ENCODE measurements at places on chromosomes 5 and 9.

- no peak for DNase-seq
Observed at GRCh38 chr5:166991601-166992000, 1299.8 kb upstream of the WWC1 start.

DNA sequence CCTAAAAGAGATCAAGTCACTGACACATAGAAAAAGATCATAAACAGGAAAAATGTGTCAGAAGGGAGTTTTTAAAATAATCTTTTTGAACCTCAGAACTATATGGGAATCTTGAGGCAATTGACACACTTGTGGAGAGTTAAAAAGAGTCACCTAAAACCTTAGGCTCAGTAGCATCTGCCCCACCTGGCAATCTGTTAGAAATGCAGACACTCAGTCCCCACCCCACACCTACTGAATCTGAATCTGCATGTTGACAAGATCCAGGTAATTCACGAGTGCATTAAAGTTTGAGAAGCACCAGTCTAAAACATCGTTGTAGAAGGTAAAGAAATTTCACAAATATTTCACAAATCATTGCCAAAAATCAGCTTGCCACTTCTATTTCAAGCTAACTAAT lies 388.3 kb downstream of the NR2F1-AS1 start:
- DNase-seq: no peak

DNA sequence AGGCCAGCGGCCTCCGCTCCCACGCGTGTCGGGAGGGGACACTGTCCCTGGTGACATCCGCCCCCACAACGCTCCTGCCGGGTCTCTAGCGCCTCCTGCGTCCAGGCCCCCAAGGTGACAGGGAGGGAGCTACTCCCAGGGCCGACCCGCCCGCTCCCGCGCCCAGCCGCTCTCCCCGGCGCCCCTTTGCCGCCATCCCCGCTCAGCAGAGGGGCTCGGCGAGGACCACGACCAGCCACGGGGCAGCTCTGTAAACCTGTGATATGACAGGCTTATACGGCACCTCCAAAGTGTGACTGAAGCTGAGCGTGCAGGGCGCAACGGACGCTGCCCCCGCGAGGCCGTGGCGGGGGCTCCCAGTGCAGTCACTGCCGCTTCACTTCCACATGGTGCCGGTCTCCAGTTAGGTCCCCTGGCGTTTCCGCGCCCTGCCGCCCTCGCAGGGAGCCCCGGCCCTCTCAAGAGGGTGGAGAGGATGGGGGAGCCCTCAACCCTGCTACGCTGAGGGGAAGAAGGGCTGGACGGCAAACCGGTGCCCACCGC lies 978 bp upstream of the ADCY2 start:
- no peak for DNase-seq

- no peak for DNase-seq
Observed at GRCh38 chr9:127991757-127992274, 11.0 kb upstream of the EEIG1 start.

GRCh38 chr5:112419986-112420864 lies 1.1 kb upstream of the EPB41L4A start:
- peak; percentile 38 for DNase-seq

DNA sequence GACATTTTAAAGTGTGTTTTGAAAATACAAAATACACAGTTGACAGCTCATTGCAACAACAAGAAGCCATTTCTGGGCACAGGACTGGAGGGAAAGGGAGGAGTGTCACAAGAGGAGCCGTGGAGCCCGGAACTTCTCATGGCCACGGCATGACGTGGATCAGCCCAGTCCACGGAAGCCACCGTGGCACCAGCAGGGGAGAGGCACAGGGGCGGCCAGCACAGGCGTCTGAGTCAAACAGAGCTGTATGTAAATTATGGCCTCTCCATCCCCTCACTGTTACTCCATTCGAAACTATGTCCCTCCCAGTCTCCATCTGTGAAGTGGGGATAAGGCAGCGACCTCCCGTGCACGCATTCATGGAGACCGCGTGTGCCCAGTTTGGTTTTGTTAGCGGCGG lies 165.6 kb upstream of the IRX2 start:
- no peak for DNase-seq

GRCh38 chr5:636951-637350 lies 24.8 kb downstream of the CEP72 start:
- DNase-seq: no peak

DNA sequence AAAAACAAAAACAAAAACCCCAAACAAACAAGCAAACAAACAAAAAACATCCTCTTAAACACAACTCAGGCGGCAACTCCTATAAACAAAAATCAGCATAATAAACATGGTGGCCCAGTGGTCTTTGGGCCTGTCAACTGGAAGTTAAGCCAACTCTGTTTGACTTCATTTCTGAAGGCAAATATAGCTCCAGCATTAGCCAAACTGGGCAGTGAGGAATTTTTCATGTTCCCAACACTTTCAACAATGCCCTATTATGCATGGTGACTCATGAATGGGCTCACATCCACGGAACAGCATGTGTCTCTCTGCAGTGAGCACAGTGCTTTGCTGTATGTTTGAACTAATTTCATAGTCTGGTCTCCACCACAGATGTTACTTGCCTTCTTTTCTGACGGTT lies 143.9 kb upstream of the STC2 start:
- DNase-seq: peak; percentile 98

DNA sequence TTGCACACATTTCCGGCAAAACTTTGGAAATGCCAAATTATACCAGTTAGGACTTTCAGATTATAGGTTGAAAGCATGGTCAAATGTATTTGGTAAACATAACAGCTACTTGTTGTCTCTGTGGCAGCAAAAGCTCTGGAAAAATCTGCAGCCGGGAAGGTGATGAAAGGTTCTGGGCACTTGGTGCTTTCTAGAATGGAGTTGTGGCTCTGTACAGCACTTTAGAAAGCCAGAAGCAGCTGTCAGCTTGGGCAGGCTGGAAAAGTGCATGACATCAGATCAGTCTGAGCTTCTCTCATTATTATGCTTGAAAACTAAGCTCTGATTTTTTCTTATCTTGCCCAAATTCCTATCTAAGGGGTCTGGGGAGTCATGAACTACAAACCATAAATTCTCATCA lies 118.6 kb upstream of the MAST4 start:
- DNase-seq: no peak

GRCh38 chr9:127011772-127012171 lies 97.2 kb downstream of the RALGPS1 start:
- DNase-seq: no peak

DNA sequence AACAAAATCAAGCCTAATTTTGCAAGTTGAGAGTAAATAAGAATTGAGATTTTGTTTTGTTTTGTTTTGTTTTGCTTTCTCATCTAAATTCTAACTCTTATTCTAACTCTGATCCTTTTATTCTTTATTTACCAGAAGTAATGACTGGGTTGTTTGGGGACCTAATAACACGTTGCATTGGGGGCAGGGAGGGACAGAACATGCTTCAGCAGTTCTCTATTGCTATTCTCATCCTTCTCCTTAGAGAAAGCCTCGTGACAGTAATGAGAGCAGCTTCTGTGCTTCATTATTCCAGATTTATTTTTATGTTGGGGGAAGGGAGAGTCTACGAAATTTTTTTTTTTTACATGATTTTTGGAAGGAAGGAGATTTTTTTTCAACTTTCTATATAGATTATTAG lies 21.1 kb downstream of the CPEB4 start:
- no peak for DNase-seq

DNA sequence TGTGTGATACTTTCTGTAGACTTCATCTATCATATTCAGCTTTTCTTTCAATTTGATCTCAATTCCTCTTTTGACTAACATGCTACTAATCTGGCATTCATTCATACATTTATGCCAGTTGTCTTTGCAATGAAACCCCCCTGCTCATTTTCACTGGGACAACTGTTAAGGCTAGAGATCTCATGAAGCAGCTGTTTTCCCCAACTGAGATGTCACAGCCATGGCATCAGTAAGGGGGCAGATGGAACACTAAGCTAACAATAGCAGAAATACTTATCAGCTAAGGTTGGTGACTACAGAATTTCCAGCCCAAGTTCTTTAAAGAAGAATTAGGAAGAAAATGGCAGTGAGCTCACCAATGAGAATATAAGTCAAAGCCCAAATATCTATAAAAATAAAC lies 9.4 kb downstream of the TMED7 start:
- DNase-seq: no peak

DNA sequence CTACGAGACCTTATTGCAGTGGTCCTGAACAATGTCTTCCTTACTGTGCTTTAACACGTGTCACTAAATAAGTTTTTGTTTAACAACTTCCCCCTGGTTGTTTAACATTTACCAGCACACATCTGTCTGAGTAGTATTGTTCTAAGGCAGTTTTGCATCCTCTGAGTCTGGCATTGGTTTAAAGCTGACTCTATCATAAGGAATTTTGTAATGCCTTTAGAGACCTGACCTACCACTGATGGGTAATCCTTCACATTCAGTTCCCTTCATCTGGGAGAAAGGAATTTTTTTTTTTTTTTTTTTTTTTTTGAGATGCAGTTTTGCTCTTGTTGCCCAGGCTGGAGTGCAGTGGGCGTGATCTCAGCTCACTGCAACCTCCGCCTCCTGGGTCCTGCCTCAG lies 20.0 kb upstream of the PCAT7 start:
- peak; percentile 79 for DNase-seq

DNA sequence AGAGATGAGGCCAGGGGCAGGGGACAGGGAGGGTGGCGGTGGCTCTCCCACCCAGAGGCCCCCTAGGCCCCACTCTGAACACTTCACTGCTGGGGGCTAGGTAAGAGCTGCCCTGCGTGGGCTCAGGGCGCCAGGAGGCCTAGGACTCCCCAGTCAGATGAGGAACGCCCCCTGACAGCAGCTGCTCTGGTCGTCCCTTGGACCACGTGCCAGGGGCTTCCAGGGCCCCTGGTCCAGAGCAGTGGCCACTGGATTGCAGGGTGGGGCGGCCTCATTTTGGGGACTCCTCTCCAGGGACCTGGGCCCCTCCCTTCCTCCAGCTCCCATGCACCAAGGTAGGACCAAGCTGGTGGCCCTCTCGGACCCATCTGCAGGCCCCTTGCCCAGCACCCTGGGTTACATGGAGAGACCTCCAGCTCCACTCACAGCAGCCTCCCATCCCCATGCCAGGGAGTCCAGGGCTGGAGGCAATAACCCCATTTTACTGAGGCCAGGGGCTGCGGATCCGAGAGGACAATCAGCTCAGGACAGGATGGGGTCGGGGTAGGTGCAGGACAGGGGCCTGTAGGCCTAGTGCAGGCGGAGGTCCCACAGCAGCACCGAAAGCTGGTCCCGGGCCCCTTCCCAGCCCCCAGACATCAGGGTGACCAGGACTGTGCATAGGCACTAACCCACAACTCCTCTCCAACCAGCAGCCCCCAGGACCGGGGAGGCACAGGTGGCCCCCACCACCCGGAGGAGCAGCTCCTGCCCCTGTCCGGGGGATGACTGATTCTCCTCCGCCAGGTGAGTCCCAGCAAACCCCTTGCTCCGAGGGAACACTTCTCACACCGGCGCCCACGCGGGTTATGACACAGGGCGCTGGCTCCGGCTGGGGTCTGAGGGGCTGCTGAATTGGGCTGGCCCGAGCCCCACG lies 1.5 kb downstream of the EGFL7 start:
- no peak for DNase-seq

GRCh38 chr9:111161015-111161415 lies 122.7 kb upstream of the LPAR1 start:
- DNase-seq: peak; percentile 81

- no peak for DNase-seq
Observed at GRCh38 chr5:137688210-137688840, 47.6 kb downstream of the KLHL3 start.

GRCh38 chr9:91043811-91044175 lies 242.2 kb downstream of the SYK start:
- DNase-seq: no peak

- DNase-seq: peak; percentile 33
Observed at GRCh38 chr9:71487061-71487460, 281.3 kb downstream of the CEMIP2 start.

- no peak for DNase-seq
Observed at GRCh38 chr5:73493421-73493820, 4.8 kb upstream of the BTF3 start.

DNA sequence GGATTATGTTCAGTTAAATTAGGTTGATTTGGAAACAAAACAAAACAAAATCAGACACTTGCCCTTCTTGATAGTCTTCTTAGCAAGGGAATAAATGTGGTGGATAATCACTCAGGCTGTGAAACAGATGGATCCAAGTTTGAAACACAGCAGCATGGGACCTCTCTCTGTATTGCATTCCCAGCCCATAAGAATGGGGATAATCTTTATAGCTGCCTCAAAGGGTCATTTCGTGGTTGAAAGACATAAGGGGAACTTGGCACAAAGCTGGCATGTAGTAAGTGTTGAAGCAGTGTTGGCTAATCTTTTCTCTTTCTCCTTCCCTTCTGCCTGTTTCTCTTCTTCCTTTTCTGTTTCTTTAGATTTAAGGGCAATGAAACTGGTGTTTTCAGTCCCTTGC lies 333.9 kb upstream of the TLE4 start:
- no peak for DNase-seq

- peak; percentile 83 for DNase-seq
Observed at GRCh38 chr9:16337322-16338029, 533.0 kb downstream of the BNC2 start.

- DNase-seq: no peak
Observed at GRCh38 chr9:112618385-112619009, 99.4 kb downstream of the INIP start.

DNA sequence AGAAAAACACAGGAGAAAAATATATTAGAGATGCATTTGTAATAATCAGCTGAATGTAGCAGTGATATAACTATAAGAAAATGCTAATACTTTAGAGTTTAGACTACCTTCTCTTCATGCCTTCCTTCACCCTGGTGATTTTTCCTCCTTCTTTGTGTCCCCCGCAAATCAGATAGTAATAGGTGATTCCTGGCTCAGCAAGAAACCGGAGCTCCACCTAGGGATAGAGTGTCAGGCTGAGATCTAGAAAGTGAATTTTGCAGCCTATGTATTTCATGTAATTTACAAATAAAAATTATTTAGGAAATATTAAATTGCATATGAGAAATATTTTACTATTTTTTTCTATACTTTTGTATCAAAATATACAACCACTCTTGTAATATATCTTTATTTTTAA lies 109.8 kb upstream of the ST8SIA4 start:
- DNase-seq: no peak

DNA sequence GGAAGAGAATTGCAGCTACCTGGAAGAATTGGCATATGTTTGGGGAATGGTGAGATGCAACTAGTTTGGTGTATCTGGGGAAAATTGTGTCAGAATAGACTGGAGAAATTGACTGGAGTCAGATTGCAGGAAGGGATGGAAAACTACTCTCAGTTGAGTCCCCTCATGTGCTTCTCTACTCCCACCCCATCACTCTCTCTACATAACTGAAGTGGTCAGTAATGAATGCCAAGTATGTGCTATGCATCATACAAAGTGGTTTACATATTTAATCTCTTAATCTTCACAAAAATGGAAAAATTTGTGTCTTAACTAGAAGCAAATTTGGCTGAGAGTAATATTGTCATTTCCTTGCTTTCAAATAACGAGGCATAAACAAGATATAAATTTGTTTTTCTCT lies 146.4 kb upstream of the TNC start:
- DNase-seq: peak; percentile 90

- DNase-seq: no peak
Observed at GRCh38 chr5:115522832-115523403, 21.7 kb downstream of the FEM1C start.

DNA sequence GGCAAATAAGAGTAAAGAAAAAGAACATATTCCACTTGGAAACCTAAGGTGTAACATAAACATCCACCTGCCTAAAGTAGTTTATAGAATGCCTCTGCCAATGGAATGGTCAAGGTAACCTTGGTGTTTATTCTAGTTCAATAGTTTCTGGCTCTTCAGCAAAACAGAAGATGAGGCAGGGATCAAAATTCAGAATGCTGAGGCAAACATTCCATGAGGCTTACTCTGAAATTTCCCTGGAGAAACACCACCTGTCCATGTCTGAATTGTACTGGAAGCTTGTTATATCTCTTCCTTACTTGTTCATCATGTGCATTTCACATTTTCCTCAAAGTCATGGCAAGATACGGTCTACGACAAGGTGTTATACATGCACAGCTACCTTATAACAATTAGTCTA lies 1862.4 kb upstream of the ACO1 start:
- DNase-seq: no peak
